ENCODE measurements at places on chromosomes 6 and 20.

GRCh38 chr20:43863330-43863729, 51.3 kb upstream of the TOX2 start:
- no peak for DNase-seq

DNA sequence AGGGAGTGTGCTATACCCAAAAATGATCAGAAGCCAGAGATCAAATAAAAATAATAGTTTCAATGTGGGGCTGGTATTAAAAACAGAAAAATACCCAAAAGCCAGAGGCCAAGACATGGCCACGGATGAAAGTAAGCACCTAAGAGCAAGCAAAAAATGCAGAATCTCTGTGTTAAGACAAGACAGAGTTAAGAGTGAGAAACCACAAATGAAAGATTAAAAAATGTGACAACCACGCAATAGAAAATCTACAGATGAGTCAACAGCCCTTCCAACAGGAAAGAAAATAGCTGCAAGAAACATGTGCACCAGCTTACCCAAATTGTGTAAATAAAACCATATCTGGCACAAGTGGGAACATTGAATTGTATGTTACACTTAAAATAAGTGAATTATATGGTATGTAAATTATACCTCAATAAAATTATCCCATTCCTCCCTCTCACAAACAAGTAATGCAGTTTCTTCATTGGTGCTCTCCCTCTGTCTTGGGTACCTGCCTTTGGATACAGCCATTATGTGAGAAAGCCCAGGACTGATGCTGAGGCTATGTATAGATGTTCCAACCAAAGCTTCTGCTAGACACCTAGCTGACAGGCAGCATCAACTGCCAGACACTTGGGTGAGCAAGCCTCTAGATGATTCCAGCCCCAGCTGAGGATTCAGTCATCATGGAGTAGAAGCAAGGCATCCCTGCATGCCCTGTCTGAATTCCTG, 55.3 kb upstream of the UFL1 start:
- DNase-seq = no peak

GRCh38 chr20:6714279-6714711, 53.2 kb upstream of the BMP2 start:
- no peak for DNase-seq

DNA sequence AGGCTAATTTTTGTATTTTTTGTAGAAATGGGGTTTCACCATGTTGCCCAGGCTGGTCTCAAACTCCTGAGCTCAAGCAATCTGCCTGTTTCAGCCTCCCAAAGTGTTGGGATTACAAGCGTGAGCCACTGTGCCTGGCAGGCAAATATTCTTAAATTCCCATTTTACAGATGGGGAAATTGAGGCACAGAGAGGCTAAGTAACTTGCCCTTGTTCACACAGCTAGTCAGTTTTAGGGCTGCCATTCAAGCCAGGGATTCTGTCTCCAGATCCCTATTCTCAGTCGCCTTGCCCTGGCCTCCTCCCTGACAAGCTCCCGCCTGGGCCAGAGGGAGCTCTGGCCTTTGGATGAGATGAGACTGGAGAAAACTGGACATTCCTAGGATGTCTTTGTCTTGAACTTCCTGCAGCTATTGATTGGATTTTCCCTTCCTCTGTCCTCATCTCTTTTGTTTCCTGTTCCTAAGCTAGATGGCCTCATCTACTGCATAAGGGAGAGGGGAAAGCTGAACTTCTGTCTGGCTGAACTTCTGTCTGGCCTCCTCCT, 90.5 kb downstream of the NDUFAF5 start:
- DNase-seq = no peak

- DNase-seq = no peak
Measured at GRCh38 chr6:163289447-163289846, 125.1 kb upstream of the QKI start.

GRCh38 chr6:160042788-160043301, 74.0 kb downstream of the IGF2R start:
- DNase-seq = no peak

DNA sequence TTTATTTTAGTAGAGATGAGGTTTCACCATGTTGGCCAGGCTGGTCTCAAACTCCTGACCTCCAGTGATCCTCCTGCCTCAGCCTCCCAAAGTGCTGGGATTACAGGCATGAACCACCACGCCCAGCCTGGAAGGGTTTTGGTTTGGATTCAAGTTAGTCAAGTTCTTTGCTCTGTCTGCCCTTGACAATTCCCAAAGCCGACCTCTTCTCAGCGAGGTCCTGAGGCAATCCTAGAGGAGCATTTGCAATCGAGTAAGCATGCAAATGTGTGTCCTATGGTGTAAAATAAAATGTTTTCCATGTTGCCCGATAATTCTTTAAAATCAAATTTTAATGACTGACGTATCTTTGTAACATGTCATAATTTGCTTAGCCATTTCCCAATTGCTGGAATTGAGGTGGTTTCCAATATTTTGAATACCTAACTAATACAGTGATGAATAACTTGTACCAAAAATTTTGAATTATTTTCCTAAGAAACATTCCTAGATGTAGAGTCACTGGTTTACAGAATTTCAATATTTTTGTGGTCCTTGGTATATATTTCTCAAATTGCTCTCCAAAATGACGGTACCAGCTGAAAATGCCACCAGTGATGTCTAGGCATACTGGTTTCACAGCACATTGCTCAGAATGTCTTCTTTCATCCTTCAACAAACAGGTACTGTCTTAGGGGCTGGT, 38.7 kb downstream of the GTF2H5 start:
- DNase-seq = no peak

DNA sequence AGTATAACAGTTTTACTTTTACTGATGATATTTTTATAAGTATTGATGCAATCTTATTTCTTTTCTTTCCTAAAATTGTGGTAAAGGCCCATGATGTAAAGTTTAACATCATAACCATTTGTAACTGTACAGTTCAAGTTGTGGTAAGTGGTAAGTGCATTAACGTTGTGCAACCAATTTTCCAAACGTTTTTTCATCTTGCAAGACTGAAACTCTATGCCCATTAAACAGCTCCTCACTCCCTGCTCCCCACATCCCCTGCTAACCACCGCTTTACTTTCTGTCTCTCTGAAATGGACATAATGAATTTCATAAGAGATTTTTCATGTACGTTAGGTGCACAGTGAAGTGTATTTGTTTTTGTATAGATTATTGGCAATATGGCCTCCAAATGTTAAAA, 106.0 kb downstream of the PACRG start:
- no peak for DNase-seq

- no peak for DNase-seq
Measured at GRCh38 chr6:105539911-105540310, 137.0 kb upstream of the PREP start.

DNA sequence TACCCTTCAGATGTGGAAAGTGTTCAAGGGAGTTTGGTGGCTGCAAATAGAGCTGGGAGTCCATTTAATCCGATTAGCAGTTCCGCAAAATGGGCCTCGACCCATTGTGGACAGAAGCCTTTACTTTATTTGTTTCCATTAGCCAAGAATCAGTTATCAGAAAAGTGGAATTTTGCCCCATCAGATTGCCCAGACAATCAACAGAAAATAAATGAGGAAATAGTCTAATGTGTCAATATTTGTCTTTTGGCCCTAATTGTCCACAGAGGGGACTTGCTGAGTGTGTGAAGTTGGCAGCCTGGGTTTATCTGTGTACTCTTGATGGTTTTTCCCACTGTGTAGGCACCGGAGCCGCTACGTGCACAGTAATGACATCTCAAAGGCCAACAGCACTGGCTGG, 134.3 kb downstream of the LINC00237 start:
- DNase-seq = no peak

DNA sequence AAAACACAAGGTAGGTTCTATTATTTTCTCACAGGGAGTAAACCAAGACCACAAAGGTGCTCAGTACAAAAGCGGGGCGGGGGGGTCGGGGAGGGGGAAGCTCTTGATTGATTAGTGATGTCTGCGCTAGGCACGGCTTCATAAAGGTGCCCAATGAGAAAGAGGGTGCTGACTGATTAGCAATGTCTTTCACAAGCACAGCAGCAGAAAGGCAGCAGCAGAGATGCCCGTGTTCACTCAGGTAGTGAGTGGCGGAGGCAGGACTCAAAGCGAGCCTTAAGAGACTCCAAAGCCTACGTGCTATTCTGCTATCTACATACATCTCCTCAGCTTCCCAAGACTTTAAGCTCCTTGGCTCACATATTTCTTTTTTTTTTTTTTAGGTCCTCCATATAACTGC, 20.3 kb downstream of the NFATC2 start:
- DNase-seq = no peak

DNA sequence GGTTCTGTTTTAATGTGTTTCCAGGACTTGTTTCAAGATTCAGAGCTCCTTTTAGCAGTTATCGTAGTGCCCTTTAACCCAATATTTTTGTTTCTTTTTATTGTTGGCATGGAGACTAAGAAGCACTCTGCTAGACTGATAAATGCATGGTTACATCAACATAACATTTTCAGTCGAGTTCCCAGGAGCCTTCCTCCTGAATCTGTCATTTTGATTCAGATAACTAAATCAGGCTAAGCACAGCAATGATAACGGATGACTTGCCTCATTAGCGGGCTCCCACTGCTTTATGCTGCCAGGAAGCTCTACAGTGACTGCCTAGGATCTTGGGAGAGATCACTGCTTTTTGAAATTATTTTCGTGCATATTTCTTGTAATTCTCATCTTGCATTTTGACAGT, 772.8 kb upstream of the GJE1 start:
- DNase-seq = no peak

DNA sequence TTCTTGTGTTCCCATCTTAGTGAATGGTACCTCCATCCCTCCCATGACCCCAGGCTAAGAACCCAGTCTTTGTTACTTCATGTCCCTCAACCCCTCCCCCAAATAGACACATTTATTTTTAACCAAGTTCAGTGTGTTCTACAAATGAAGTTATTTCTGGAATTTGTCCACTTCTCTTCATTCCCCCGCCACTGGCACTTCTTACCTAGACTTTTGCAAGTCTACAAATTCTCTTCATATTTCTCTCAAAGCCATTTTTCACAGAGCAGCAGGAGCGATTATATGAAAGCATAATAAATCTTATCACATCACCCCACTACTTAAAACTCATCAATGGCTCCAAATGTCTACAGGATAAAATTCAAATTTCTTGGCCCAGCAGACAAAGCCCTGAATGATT, 131.4 kb downstream of the BTBD9 start:
- no peak for DNase-seq

GRCh38 chr20:25022680-25023079, 30.1 kb upstream of the APMAP start:
- no peak for DNase-seq

- DNase-seq = peak; percentile 53
Measured at GRCh38 chr20:46174469-46175126, 56.5 kb downstream of the CD40 start.

DNA sequence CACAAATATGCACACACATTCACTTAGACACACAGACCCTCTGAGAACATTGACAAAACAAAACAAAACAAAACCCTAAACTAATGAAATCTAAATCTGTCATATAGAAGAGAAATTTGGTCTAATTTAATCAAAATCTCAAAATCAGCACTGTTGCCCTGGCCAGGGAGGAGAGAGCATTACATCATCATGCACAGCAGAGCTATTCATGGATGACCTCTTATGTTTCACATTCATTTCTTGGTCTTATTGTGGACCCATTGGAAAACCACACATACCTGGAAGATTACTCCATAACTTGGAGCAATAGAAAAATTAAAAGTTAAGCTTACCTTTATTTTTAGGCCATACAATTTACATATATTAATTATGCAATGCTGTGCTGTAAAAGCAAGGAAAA, 1223.6 kb upstream of the GJE1 start:
- DNase-seq = no peak

DNA sequence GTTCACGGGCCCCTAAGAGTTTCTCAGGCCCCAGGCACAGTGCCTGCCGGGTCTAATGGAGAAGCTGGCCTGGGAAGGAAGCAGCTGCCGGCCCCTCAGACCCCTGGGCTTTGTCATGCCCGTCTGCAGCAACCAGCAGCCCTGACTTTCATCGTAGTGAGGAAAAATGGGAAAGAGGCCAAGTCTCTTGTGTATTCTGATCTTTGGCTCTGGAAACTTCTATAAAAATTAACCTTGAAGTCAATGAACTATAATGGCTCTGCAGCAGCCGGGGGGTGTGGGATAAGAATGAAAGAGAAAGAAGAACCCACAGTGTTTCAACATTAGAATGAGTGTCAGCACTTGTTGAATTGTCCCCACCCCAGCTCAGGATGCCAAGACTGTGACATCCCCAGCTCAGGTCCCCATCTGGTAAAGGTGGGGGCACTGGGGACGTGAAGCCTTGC, 12.9 kb downstream of the TGM2 start:
- peak; percentile 58 for DNase-seq

DNA sequence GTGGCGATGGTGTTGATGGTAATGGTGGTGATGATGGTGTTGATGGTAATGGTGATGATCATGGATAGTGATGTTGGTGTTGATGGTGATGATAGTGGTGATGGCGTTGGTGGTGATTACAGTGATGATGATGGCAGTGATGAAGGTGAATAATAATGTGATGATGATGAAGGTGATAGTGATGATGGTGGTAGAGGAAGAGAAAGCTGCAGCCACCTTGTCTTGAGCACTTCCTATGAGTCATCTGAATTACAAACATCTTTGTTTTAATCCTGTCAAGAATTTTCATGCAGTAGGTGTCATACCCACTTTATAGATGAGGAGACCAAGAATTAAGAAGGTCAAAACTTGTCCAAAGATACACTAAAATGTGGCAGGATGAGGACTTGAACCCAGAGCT, 242.4 kb downstream of the TAF4 start:
- DNase-seq = no peak

DNA sequence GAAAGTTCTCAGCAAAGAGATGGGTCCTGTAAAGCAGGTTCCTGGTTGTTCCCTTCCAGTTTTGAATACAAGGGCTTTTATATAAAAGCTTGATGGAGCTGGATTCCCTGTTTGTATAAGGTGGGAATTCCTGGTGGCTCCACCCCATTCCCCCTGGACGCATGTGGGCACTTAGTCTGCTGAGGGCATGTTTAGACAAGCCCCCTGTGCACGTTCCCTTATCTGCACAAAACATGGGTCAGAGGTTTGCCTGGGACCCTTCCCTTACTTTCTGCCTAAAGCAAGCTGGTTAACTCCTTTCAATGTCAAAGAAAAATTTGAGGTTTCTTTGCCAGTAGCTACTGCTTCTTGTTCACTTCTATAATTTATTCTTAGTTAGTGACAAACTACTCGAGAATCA, 181.1 kb downstream of the BCKDHB start:
- no peak for DNase-seq

- no peak for DNase-seq
Measured at GRCh38 chr20:59598625-59599310, 5.6 kb upstream of the PHACTR3 start.

GRCh38 chr20:51404297-51405060, 138.0 kb downstream of the NFATC2 start:
- no peak for DNase-seq

DNA sequence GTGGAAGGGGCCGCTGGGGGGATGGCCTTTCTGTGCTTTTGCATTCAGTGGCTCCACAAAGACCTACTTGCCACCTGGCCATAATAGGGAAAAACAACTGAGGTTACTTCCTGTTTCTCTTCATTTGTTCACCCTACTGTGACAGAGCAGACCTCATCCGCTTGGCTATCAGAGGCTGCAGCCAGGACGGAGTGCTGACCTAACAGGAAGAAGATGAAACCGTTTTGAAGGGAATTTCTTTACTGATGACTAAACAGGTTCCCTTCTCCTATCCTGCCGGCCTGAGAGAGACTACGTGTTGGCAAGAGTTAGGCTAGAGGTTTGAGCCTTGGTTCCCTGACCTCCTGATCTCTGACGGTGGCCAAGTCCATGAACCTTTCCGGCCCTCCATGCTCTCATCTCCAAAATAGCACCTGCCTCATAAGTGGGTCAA, 21.3 kb downstream of the PRR18 start:
- DNase-seq = no peak

Data from renal cortex interstitium (tissue), 15 donors.